ENCODE measurements at places on chromosomes 6 and 20. TPM values are rescaled to one million over a fixed set of nuclear protein-coding genes. Genes with fewer than 3 reads are reported as not detected.

Gene RSPH9
- not detected for total RNA-seq

Gene GABBR1
- total RNA-seq: 6.0 TPM

Gene KCNK17
- not detected for total RNA-seq

Gene GJA1
- not detected for total RNA-seq

Gene TBX18
- total RNA-seq: not detected

Gene AAR2
- total RNA-seq: 18.9 TPM

Gene FGD2
- total RNA-seq: 15.6 TPM

DNA sequence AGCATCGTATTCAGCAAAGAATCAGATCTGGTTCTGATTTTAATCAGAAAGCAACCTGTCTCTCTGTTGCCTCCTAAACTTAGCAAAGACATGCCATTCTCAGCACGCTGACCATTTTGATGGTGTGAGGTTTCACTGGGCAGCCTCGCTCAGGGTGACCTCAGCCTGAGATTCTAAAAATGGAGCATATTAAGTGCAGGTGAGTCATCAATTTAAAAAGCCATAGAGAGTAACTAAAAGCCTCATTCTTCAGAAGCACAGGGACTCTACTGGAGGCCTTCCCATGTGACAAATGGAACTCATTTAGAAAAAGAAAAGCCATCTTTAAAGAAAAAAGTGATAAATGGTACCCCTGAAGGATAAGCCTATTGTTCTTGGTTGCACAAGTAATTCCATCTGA is 91.3 kb downstream of the FILIP1 start:
- no peak overlapping the region for H3K4me3 ChIP-seq
- no peak for DNase-seq
- H3K27ac ChIP-seq: no peak overlapping the region
- H3K4me1 ChIP-seq: no peaks in the 10 kb centered on the region
- no peaks in the 10 kb centered on the region for H3K36me3 ChIP-seq

DNA sequence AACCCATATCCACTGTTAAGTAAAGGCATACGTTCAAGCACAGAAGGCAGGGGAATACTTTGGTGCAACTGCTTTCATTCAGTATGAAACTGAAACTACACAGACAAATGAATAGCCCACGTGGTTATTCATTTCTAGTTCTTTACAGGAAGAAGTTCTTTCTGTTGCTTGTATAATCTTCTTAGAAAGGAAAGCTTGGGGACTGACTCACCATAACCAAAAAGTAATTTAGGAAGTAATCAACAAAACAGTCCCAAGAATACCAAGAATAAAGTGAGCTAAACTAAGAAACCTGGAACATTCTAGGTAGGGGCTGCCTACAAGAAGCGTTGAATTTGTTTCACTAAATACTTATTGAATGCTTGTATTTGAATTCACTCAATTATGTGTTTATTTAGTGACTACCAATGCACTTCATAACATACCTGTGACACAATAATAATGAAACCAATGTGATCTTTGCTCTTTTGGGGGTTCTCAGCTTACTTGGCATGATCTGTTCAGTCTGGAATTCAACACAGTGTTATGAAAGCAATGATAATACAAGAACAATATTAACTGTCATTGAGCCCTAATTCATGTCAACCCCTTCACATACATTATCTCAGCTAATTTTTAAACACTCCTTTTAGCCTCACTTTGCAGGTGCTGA is 25.1 kb upstream of the KIAA0408 start:
- peaks cover 36% of the 10 kb centered on the region for H3K4me1 ChIP-seq
- H3K27me3 ChIP-seq: no peaks in the 10 kb centered on the region
- no peak for DNase-seq
- peak overlapping the region; percentile 88 for H3K27ac ChIP-seq
- H3K4me3 ChIP-seq: peak overlapping the region; percentile 61

- peaks cover 8% of the 10 kb centered on the region for H3K36me3 ChIP-seq
- DNase-seq: no peak
- no peaks in the 10 kb centered on the region for H3K27me3 ChIP-seq
- H3K27ac ChIP-seq: no peak overlapping the region
- H3K4me1 ChIP-seq: no peaks in the 10 kb centered on the region
Measured at GRCh38 chr6:166942393-166943168, 13.8 kb downstream of the RNASET2 start.

GRCh38 chr6:134065706-134066105 is 13.3 kb upstream of the SLC2A12 start:
- DNase-seq: no peak
- H3K27me3 ChIP-seq: peaks cover 2% of the 10 kb centered on the region
- H3K36me3 ChIP-seq: no peaks in the 10 kb centered on the region

DNA sequence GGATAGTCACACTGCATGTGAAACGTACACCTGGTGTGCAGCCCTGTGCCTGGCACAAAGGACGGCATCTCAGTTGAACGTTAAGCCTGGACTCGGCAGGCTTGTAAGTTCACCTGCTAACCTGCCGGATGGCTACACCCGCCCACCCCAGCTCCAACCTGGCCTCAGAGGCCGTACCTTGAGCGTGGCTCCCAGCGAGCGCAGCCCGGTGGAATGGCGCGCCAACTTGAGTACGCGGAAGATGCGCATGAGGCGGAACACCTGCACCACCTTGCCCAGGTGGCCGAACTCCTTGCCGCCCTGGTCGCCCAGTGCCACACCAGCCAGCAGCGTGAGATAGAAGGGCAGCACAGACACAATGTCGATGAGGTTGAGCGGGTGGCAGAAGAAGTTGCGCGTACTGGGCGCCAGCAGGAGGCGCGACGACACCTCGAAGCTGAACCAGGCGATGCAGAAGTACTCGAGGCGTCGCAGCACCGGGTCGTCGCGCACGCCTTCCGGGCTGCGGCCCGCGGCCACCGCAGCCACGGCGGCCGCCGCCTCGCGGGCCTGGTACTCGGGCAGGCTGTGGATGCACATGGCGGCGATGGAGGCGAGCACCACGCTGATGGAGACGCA is 3.3 kb downstream of the KCNS1 start:
- peaks cover 18% of the 10 kb centered on the region for H3K4me1 ChIP-seq
- H3K27me3 ChIP-seq: peaks cover 46% of the 10 kb centered on the region
- H3K36me3 ChIP-seq: no peaks in the 10 kb centered on the region
- peak overlapping the region; percentile 19 for H3K4me3 ChIP-seq

- DNase-seq: no peak
- H3K4me3 ChIP-seq: no peak overlapping the region
- no peaks in the 10 kb centered on the region for H3K27me3 ChIP-seq
- H3K4me1 ChIP-seq: no peaks in the 10 kb centered on the region
- no peak overlapping the region for H3K27ac ChIP-seq
Measured at GRCh38 chr6:85996034-85996375, 353.3 kb upstream of the SYNCRIP start.

- DNase-seq: no peak
- peaks cover 5% of the 10 kb centered on the region for H3K4me1 ChIP-seq
- no peak overlapping the region for H3K27ac ChIP-seq
- H3K36me3 ChIP-seq: no peaks in the 10 kb centered on the region
Measured at GRCh38 chr6:108268845-108269244, 8.0 kb upstream of the SNX3 start.

DNA sequence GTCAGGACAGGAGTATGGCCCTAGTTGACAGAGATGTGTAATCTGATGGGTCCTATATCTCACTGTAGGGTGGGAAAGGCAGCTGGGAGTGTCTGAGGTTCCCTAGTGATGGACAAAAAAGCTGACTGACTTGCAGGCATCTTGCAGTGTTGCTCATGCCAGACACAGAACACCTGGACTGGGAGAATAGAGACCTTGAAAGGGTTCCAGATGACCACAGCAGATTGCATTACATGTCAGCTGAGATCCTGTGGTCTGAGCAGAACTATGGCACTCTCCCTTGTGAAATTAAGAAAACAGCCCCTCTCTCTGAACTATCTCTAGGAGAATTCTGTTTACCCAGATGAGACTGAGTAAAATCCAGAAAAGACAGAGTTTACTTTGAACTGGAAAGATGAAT is 212.6 kb upstream of the MAN1A1 start:
- H3K27ac ChIP-seq: no peak overlapping the region
- H3K36me3 ChIP-seq: no peaks in the 10 kb centered on the region
- peaks cover 3% of the 10 kb centered on the region for H3K27me3 ChIP-seq
- H3K4me1 ChIP-seq: no peaks in the 10 kb centered on the region
- no peak for DNase-seq

DNA sequence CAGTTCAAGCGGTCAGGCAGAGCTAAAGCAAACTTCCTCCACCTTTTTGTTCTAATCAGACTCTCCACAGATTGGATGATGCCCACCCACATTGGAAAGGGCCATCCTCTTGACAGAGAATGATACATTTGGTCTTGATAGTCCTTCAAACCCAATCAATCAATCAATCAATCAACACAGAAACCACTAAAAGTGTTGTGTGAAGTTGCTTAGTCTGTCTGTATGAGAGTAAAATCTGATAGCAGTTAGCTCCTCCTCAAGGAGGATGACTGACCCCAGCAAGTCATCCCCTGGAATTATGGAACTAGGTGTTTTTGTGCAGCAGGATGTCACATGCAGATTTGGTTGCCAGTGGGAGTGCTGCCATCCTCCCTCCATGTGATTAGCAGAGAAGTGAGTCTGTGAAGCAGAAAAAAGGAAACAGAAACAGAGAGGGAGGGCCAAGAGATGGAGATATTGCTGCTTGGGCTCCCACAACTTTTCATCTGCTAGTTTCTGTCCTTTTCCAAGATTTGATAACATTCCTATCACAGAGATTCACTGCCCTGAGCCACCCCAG is 32.0 kb upstream of the SSTR4 start:
- H3K36me3 ChIP-seq: no peaks in the 10 kb centered on the region
- no peak overlapping the region for H3K27ac ChIP-seq
- H3K4me3 ChIP-seq: no peak overlapping the region
- no peaks in the 10 kb centered on the region for H3K4me1 ChIP-seq
- DNase-seq: no peak

DNA sequence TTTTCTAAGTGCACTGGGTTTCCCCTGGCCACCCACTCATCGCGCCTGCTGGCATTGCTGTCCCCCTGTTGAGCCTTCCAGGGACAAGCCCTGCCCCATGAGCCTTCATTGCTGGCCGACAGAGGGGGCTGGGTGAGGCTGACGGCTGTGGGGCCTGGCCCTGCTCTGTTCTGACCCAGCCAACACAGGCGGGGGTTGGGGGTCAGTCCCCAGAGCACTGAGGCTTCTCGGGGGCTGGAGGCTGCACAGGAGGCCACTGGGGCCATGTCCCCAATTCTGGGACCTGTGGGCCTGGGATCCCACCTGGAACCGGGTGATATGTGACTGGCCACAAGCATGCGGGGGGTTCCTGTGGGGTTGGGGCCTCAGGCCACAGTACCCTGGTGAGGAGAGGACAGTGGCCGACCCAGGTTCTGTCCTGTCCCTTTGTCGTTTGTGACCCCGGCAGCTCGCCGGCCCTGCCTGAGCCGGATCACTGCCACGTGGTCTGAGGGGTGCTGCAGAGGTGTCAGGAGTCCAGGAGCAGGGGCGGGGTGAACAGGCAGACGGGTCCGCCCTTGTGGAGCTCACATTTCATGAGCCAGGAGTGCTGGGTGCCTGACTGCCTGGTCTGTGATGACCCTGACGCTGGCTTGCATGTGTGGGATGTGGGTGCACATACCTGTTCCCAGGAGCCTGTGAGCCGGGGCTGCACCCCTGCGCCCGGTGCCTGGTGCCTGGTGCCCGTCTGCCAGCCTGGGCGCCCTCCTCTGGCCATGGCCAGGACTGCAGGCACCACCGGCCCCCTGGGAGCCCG is 2.1 kb upstream of the COL20A1 start:
- peak; percentile 64 for DNase-seq
- peaks cover 3% of the 10 kb centered on the region for H3K4me1 ChIP-seq
- H3K4me3 ChIP-seq: no peak overlapping the region
- H3K27me3 ChIP-seq: peaks cover 10% of the 10 kb centered on the region
- no peaks in the 10 kb centered on the region for H3K36me3 ChIP-seq

- DNase-seq: no peak
- H3K27ac ChIP-seq: no peak overlapping the region
- no peak overlapping the region for H3K4me3 ChIP-seq
- peaks cover 3% of the 10 kb centered on the region for H3K36me3 ChIP-seq
- H3K27me3 ChIP-seq: peaks cover 12% of the 10 kb centered on the region
Measured at GRCh38 chr6:28311139-28311823, 24.7 kb downstream of the ZSCAN31 start.

All from activated CD8-positive, alpha-beta memory T cell treated with anti-CD3 and anti-CD28 coated beads, Interleukin-2, amount 10 ng/mL, durations not matched to agents 7 days and 5 days (primary cell).